ENCODE measurements at places on chromosomes 5 and 9.

- no peak for DNase-seq
These were observed 188.3 kb upstream of the MEF2C start for GRCh38 chr5:89071101-89071940.

- DNase-seq: peak; percentile 33
These were observed 92.1 kb upstream of the MAP1B start for GRCh38 chr5:72015103-72015548.

GRCh38 chr5:164057121-164057520 lies 551.7 kb downstream of the MAT2B start:
- no peak for DNase-seq

DNA sequence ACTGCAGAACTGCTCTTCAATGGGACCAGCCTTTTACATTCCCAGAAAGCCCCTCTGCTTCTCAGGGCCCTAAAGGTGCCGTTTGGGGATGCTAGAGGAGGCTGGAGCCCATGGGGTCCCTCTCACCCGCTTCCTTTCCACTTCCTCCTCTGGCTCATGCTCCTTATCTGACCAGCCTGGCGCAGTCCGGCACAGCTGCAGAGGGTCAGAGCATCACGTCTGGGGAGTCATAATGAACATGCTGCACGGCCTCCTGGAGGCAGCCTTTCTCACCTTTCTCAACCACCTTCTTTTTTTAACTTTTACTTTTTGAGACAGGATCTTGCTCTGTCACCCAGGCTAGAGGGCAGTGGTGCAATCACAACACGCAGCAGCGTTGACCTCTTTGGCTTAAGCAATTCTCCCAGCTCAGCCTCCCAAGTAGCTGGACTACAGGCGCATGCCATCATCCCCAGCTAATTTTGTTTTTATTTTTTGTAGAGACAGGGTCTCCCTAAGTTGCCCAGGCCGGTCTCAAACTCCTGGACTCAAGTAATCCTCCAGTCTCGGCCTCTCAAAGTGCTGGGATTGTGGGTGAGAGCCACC lies 15.1 kb upstream of the TCF7 start:
- DNase-seq: no peak

- DNase-seq: peak; percentile 44
These were observed 21.8 kb downstream of the GRIN3A start for GRCh38 chr9:101716629-101717028.

- no peak for DNase-seq
These were observed 9.3 kb upstream of the WWC1 start for GRCh38 chr5:168282120-168282519.

- no peak for DNase-seq
These were observed 189.6 kb downstream of the PIK3R1 start for GRCh38 chr5:68405026-68405684.

DNA sequence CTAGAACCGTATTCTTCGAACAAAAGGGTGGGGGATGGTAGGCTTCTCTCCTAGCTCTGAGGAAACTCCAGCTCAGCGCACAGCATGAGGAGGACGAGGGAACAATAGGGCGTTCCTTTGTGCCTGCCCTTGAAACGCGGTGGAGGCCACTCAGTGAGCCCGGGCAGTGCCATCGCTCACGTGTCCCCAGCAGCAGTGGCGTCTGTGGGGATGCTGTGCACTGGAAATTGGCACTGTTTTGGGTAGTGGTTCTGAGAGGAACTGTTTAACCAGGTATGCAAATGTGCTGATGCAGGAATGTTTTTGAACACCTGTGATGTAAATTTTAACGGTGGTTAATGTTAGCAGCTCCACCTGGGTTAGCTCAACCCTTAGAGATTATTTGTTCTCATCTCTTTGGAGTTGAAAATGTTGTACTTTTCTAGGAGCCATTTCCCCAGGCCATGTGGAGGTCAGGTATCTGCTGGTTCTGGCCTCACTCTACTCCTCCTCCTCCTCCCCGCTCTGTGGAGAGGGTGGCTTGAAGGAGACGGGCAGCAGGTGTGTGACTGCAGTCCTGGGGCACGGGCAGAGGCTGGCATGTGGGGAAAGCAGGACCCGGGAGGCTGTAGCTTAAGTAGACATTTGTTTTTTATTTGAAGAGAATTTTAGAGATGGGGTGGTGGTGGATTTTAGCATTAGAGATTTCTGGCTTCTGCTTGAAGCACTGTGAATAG lies 48.3 kb downstream of the EHMT1 start:
- DNase-seq: peak; percentile 93

- DNase-seq: no peak
These were observed 72.5 kb downstream of the EPB41L4A start for GRCh38 chr5:112346411-112347044.

DNA sequence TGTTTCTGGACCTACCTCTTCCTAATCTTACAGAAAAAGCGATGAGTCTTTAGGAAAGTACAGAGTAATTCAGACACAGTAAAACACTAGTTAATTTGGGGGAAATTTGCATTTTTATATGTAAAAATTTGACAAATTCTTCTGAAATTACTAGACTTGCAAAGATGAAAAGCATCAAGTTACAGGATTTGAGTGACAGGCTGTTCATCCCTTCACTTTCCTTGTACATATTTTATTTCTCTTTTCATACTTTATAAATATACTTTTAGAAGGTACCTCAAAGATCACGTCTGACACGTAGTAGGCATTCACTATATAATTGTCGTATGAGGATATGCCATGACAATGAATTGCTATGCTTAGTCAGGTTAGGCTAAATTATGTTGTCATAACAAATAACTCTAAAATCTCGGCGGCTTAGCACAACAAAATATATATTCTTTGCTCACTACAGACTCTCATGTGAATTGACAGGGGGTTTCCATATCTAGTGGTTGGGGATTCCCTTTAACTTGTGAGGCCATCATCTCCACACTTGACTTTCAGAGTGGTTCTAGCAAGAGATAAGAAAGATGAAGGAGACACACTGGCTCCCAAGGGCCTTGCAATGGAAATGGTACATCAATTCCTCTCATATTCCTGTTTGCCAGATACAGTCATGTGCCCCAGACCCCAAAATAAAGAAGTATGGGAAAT lies 154.1 kb upstream of the TUT7 start:
- DNase-seq: no peak

DNA sequence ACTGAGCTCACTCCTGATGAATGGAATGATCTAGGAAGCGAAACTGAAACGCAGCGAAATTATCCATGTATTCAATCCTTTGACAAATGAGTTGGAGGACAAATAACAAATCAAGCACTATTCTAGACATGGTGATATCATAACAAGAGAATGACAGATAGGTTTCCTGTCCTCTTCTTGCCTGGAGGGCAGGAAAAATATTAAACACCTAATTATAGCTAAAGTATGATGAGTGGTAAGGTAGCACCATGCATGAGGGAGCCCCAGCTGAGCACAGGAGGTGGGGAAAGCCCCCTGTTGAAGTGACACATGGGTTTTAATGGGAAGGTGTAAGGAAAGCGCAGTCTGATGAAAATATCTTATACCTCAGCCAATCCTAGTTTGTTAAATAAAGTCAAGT lies 225.2 kb downstream of the NPR3 start:
- no peak for DNase-seq

- no peak for DNase-seq
These were observed 271.4 kb upstream of the ZNF608 start for GRCh38 chr5:125017796-125018195.

- DNase-seq: peak; percentile 16
These were observed 99.0 kb downstream of the CDH12 start for GRCh38 chr5:22754155-22754554.

DNA sequence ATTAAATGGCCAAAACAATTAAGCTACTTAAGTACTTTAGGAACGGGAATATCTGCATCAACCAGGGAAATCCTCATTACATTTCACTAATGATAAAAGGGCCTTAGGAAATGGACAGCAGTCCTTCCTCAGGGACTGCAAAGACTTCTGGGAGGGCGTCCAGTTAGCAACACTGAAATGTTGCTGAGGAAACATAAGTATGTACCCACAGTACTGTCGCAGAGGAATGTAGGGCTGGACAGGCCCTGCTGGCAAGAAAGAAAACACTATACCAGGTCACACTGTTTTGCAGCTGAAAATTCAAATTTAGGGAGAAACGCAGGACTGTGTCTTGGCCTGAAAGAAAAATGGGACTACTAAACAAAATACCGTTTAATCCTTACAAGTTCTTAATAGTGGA lies 1.3 kb downstream of the C5orf15 start:
- no peak for DNase-seq

- DNase-seq: peak; percentile 61
These were observed 70.6 kb downstream of the SMARCA2 start for GRCh38 chr9:2085716-2086115.
